Posterior vena cava (tissue), 2 donors: ENCODE measurements at places on chromosomes 16 and 17.

- no peak for DNase-seq
Measured at GRCh38 chr17:41750862-41751261, 16.4 kb upstream of the HAP1 start.

GRCh38 chr17:12320286-12320685 is 299.6 kb downstream of the MAP2K4 start:
- DNase-seq, result no peak

DNA sequence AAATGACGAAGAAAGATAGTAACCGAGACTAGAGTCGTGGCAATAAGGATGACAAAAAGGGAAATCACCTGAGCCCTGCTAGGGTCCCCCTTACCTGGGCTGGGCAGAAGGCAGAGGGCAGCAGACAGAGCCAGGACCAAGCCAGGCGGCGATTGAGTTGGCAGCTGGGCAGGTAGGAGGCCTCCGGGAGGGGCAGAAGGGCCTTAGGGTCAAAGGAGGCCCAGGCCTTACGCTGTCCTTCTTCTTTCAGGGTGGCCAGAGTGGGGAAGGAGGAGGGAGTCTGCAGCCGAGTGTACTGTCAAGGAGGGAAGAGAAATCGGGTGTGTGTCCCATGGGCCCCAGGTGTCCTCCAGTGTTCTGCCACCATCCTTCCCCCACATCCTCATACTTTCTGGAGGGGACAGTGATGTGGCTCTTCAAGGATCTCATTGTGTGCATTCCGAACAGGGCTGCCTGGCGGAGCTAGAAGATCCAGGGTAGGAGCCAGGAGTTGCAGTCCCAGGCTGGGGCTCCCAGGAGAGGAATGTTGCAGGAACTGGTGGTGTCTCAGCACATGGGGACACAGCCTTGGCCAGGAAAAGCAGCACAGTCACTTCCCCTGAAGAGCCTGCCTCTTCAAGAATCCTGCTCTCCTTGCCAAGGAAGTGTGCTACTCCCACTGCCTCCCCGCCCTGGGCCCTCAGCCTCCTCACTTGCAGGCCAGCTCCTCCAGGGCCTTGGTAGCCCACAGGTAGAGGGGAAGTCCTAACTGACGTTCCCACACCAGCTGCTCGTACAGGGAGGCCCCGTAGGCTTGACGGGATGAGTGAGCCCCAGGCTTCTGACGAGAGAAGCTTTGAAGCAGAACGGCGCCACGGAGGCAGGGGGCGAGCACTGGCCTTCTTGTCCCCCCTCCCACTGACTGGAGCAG is 13.2 kb downstream of the CTC1 start:
- DNase-seq, result no peak

DNA sequence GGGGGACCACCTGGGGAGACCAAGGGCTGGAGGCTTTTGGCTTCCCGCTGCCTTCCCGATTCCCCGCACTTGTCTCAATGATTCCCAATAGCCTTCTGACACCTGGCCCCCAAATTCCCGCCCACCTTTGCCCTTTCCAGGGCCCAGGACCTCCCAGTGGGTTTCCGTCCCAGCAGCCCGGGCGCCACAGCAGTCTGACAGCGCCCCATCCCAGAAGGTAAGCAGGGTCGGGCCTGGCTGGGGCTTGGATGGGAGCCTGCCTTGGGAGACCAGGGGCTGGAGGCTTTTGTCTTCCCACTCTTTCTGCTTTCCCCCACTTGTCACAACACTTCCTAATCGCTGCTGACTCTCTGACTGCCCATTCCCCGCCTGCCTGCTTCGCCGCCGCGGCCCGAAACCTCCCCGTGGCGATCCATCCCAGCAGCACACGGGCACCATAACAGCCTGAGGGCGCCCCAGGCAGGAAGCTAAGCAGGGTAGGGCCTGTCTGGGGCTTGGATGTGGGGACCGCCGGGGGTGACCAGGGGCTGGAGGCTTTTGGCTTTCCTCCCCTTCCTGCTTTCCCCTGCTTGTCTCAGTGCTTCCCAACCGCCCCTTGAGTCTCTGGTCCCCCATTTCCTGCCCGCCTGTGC is 2289.3 kb downstream of the TP53TG3F start:
- DNase-seq, result no peak

GRCh38 chr17:48726916-48727286 is 1.6 kb downstream of the HOXB13 start:
- DNase-seq, result no peak

- peak; percentile 54 for DNase-seq
Measured at GRCh38 chr17:9028202-9028987, 7.1 kb downstream of the NTN1 start.

GRCh38 chr16:85257483-85257882 is 145.2 kb upstream of the CIBAR2 start:
- no peak for DNase-seq

- no peak for DNase-seq
Measured at GRCh38 chr16:16144416-16144815, 78.9 kb downstream of the ABCC6 start.

GRCh38 chr17:58320163-58320558 is 8.4 kb downstream of the TSPOAP1 start:
- peak; percentile 34 for DNase-seq

- DNase-seq, result no peak
Measured at GRCh38 chr16:59289151-59289550, 555.0 kb upstream of the GOT2 start.

DNA sequence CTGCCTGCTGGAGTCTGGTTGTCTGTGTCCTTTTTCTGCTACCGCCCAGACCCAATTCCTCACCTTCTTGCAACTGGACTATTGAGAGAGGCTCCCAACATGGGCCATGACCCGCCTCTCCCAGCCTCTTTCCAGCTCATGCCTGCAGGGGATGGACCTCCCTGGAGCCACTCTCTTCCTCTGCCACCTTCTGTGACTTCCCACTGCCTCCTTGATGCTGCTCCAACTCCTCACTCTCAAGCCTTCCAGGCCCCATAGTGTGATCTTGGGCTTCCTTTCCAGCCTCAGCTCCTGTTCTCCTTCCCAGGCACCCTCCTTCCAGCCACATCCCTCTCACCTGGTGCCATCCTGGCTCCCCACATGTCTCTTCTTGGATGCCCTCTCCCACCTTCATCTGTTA is 11.1 kb downstream of the ZNF768 start:
- no peak for DNase-seq

- DNase-seq, result no peak
Measured at GRCh38 chr16:85092309-85092708, 20.0 kb downstream of the CIBAR2 start.

DNA sequence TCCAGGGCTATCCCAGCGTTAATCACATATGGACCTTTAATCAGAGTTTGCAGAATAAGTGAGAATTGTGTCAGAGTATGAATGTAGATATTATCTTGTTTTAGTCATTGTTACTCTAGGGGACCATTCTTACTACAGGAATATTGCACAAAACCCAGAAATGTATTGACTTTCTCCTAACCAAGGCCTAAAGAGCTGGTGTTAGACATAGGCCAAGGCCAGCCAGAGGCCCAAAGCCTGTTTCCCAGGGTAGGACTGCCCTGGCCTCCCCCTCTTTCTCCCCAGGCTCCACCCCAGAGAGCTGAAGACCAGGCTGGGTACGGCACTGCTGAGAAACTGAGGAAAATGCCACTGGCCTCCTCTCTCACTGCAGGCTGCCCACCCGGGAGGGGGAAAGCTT is 41.9 kb upstream of the MEOX1 start:
- DNase-seq, result no peak

- no peak for DNase-seq
Measured at GRCh38 chr17:40418428-40418706, 671 bp upstream of the TOP2A start.

DNA sequence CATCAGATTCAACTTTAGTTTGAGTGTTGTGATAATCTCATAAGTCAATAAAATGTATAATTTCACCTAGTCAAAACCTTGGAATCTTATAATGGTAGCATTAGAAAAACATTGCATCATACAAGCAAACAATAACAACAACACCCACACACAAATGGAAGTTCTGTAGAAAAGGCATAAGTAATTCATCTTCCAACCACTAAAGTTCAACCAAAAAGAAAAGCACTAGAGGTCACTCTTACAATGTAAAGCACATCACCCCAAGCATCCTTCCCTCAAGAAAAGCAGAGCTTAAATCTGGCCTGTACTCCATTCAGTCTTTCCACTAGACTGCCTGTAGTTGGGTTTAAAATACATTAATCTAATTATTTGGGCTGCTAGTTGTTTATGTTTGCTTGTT is 1.8 kb downstream of the CNTNAP4 start:
- no peak for DNase-seq

GRCh38 chr17:20791626-20792025 is 212.1 kb downstream of the CDRT15L2 start:
- DNase-seq, result no peak

DNA sequence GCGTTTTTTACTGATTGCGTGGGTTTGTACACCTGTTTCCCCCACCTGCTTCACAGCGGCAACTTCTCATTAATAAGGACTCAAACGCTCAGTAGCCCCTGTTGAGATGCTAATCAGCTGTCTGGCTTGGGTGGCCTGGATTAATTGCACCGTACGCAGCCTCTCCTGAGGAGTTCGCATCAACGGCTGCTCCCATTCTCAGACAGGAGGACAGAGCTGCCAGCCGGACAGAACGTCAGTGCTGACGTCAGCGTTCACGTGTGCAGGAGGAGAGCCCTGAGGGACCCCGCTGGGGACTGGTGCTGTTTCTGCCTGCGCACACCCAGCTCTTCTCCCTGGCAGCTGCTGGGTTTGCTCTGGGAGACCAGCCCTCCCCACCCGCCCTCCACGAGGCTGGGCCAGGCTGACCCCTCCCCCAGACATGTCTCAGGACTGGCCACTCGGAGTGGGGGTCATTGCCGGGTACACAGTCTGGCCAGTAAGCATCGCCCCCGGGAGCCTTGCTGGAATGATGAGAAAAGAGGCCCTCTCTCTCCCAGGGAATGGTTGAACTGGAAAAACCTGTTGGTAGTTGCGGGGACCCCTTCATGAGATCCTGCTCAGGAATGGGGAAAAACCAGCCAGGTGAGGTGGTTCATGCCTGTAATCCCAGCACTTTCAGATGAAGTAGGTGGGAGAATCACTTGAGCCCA is 5.7 kb upstream of the BANP start:
- DNase-seq, result peak; percentile 93

DNA sequence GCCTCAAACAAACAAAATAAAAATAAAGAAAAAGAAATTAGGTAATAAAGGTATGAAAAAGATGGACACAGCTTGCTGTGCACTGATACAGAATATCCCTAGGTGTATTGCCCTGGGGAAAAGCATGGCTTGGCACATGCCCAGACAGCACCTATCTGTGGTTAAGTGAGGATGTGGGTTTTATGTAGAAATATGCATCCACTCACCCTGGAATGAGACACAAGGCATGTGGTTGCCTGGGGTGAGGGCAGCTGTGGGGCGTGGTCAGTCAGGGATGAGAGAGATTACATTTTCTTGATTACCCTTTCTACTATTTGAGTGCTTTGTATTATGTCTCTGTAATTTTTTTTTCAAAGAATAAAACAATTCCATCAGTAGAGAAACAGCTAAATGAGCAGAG is 6.9 kb downstream of the PLLP start:
- no peak for DNase-seq

- DNase-seq, result peak; percentile 85
Measured at GRCh38 chr17:56833057-56833808, 487 bp downstream of the C17orf67 start.

DNA sequence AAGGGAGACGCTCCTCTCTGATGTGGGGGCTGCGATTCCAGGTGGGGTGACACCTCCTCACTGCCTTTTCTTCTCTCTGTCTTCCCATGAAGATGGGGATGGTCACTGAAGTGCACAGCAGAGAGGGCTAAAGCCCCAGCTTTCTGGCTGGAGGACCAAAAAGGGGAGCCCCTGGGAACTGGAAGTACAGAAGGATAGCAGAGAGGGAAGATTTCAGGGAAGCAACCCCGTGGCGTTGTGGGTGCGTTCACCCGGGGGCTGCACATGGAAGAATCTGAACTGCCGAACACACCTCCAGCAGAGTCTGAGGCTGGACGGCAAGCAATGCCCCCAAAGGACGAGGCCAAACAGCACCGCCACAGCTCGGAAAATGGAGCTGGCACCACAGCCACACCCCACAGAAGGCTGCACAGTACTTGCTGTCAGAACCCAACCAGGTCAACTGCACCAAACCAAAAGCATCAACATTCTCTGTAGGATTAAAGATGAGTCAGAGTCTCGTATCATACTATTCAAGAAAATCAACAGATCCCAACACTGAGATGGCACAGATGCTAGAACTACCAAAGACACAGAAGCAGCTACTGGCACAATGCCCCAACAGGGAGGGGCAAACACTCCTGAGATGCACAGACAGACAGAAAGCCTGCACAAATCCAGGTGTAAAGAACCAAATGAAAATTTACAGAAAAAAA is 49.9 kb downstream of the MAP1LC3B start:
- peak; percentile 54 for DNase-seq
